ENCODE measurements at places on chromosomes 3 and 15.

- H3K4me3 ChIP-seq, result no peak overlapping the region
- DNase-seq, result no peak
- no peaks in the 10 kb centered on the region for H3K36me3 ChIP-seq
- no peaks in the 10 kb centered on the region for H3K27me3 ChIP-seq
- H3K27ac ChIP-seq, result no peak overlapping the region
- no peaks in the 10 kb centered on the region for H3K4me1 ChIP-seq
Measured at GRCh38 chr3:114827495-114827894, 319.6 kb downstream of the ZBTB20 start.

- no peaks in the 10 kb centered on the region for H3K27me3 ChIP-seq
- H3K36me3 ChIP-seq, result peaks cover 11% of the 10 kb centered on the region
Measured at GRCh38 chr3:140953028-140953960, 11.7 kb downstream of the SLC25A36 start.

GRCh38 chr15:56772868-56773639, 39.7 kb upstream of the ZNF280D start:
- no peak for DNase-seq
- no peak overlapping the region for H3K4me3 ChIP-seq
- no peaks in the 10 kb centered on the region for H3K27me3 ChIP-seq
- no peaks in the 10 kb centered on the region for H3K36me3 ChIP-seq
- no peaks in the 10 kb centered on the region for H3K4me1 ChIP-seq

DNA sequence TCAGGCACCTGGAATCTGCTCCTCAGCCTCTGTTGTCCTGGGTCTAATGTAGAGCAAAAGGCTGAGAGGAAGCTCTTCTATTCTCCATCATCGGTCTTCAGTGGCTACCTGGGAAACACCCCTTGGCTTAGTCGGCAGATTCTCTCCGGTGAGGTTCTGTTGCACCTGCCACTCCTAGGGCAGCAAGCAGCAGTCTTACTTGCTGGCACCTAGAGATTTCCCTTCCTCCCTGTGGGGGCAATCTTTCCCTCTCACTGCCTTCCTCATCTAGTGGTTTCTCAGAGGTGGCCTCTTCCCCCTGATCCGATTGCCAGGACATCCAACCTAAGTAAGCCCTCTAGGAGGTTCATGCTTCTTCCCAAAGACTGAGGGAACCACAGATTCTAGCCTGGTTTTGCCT, 60.8 kb downstream of the PLS1 start:
- H3K27me3 ChIP-seq, result no peaks in the 10 kb centered on the region
- no peak overlapping the region for H3K4me3 ChIP-seq
- no peaks in the 10 kb centered on the region for H3K36me3 ChIP-seq

- H3K4me1 ChIP-seq, result no peaks in the 10 kb centered on the region
- H3K4me3 ChIP-seq, result no peak overlapping the region
- DNase-seq, result no peak
- peaks cover 2% of the 10 kb centered on the region for H3K36me3 ChIP-seq
- no peaks in the 10 kb centered on the region for H3K27me3 ChIP-seq
Measured at GRCh38 chr3:178996399-178996798, 75.2 kb downstream of the ZMAT3 start.

GRCh38 chr3:127484601-127485388, 105.7 kb downstream of the TPRA1 start:
- H3K27me3 ChIP-seq, result no peaks in the 10 kb centered on the region
- no peaks in the 10 kb centered on the region for H3K4me1 ChIP-seq
- DNase-seq, result peak; percentile 47
- H3K27ac ChIP-seq, result no peak overlapping the region

DNA sequence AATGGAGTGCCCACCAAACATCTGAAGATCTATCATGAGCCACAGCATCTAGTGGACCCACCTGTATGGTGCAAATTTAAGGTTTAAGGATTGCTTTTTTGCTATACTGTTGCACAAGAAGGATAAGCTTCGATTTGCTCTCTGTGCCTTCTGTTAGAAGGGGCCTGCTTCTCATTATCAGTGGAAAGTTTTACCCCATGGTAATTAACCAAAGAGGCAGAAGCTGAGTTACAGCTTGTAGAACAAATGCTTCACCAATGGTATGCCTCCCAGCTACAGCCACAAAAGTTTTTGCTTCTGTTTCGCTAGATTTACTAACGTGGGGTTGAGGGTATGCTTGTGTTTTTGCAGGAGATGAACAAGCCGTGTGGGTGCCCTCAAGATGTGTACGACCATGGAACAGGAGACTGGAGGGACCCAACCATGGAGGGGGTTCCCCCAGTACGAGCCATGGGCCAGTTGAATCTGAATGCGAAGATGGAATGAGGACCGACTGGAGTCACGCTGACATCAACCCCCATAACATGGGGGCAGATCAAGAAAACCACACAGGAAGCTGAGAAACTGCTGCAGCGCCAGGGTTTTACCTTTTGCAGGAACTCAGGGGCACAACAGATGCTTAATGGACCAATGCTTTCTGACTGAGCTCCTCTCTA, 43.5 kb downstream of the ACAD9 start:
- no peak overlapping the region for H3K27ac ChIP-seq
- no peak for DNase-seq
- H3K36me3 ChIP-seq, result no peaks in the 10 kb centered on the region
- H3K4me1 ChIP-seq, result no peaks in the 10 kb centered on the region
- H3K4me3 ChIP-seq, result no peak overlapping the region
- no peaks in the 10 kb centered on the region for H3K27me3 ChIP-seq

GRCh38 chr3:17057321-17057720, 172.6 kb downstream of the PLCL2 start:
- no peaks in the 10 kb centered on the region for H3K36me3 ChIP-seq
- no peaks in the 10 kb centered on the region for H3K27me3 ChIP-seq
- no peak overlapping the region for H3K27ac ChIP-seq
- H3K4me3 ChIP-seq, result no peak overlapping the region

DNA sequence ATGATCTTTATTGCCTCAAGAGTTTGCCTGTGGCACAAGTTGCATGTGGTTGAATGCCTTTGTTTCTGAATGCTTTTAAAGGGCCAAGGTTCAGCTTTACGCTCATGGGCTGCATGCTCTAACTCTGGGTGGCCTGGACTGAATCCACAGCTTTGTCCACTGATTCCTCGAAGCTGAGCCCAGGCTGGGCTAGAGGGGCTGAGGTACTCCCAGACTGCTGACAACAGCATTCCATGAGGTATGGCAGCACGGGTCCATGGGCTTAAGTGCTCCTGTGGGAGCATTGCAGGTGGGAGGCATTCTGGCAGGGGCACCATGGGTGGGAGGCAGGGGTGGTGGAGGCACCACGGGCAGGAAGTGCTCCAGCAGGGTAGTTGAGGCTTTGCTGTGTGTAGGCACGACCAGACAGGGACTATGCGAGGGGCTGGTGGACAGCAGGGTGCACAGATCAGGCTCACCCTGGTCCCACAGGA, 61.6 kb downstream of the GLCE start:
- H3K4me3 ChIP-seq, result no peak overlapping the region
- H3K36me3 ChIP-seq, result no peaks in the 10 kb centered on the region
- no peak for DNase-seq
- no peaks in the 10 kb centered on the region for H3K27me3 ChIP-seq
- H3K27ac ChIP-seq, result no peak overlapping the region

GRCh38 chr15:72285402-72285801, 13.0 kb upstream of the PARP6 start:
- no peaks in the 10 kb centered on the region for H3K27me3 ChIP-seq
- H3K4me3 ChIP-seq, result no peak overlapping the region
- H3K36me3 ChIP-seq, result no peaks in the 10 kb centered on the region
- H3K27ac ChIP-seq, result no peak overlapping the region

GRCh38 chr15:45205192-45205591, 17.4 kb upstream of the SHF start:
- no peak overlapping the region for H3K4me3 ChIP-seq
- no peaks in the 10 kb centered on the region for H3K36me3 ChIP-seq
- no peaks in the 10 kb centered on the region for H3K27me3 ChIP-seq
- no peaks in the 10 kb centered on the region for H3K4me1 ChIP-seq
- DNase-seq, result no peak

- no peak overlapping the region for H3K4me3 ChIP-seq
- H3K27ac ChIP-seq, result no peak overlapping the region
- no peaks in the 10 kb centered on the region for H3K4me1 ChIP-seq
- no peak for DNase-seq
- no peaks in the 10 kb centered on the region for H3K36me3 ChIP-seq
- no peaks in the 10 kb centered on the region for H3K27me3 ChIP-seq
Measured at GRCh38 chr3:178304758-178305467, 231.3 kb upstream of the KCNMB2 start.

DNA sequence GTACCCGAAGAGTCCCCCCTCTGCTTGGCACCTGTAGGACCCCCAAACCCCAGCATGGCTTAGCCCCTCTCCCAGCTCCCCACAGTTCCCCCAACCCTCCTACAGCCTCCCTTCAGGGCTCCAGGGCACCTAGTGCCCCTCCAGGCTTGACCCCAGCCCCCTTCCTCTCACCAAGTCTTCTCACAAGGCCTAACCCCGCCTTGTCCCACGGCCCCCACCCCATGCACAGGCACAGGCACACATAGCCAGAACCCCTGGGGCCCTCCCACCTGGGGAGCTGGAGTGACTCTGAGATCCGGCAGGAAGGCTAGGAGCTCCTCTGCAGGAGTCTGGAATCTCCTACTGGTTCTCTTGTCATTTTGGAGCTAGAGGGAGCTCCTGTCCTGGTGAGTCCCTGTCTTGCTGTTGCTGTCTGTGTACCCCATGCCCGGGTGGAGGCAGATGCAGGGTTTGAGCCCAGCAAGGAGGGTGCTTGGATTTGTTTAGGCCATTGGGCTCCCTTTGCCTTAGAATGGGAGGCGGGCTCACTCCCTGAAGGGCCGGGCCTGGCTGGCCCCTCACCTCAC, 39.6 kb downstream of the KLF13 start:
- H3K4me3 ChIP-seq, result peak overlapping the region; percentile 18
- no peaks in the 10 kb centered on the region for H3K27me3 ChIP-seq
- no peak for DNase-seq
- peak overlapping the region; percentile 79 for H3K27ac ChIP-seq

- H3K27me3 ChIP-seq, result no peaks in the 10 kb centered on the region
- H3K4me1 ChIP-seq, result no peaks in the 10 kb centered on the region
- no peak for DNase-seq
- H3K36me3 ChIP-seq, result no peaks in the 10 kb centered on the region
Measured at GRCh38 chr15:27646531-27646930, 452.6 kb downstream of the OCA2 start.

- peaks cover 14% of the 10 kb centered on the region for H3K4me1 ChIP-seq
- H3K4me3 ChIP-seq, result no peak overlapping the region
- DNase-seq, result no peak
- H3K27me3 ChIP-seq, result no peaks in the 10 kb centered on the region
- no peak overlapping the region for H3K27ac ChIP-seq
- H3K36me3 ChIP-seq, result no peaks in the 10 kb centered on the region
Measured at GRCh38 chr3:11698326-11699082, 54.8 kb upstream of the VGLL4 start.

GRCh38 chr3:9955067-9955502, 2.9 kb upstream of the PRRT3 start:
- H3K4me1 ChIP-seq, result peaks cover 9% of the 10 kb centered on the region
- H3K27me3 ChIP-seq, result no peaks in the 10 kb centered on the region
- H3K27ac ChIP-seq, result no peak overlapping the region
- DNase-seq, result no peak
- no peak overlapping the region for H3K4me3 ChIP-seq
- peaks cover 5% of the 10 kb centered on the region for H3K36me3 ChIP-seq

- H3K4me1 ChIP-seq, result no peaks in the 10 kb centered on the region
- no peak for DNase-seq
- H3K27me3 ChIP-seq, result no peaks in the 10 kb centered on the region
- no peak overlapping the region for H3K4me3 ChIP-seq
- no peaks in the 10 kb centered on the region for H3K36me3 ChIP-seq
- H3K27ac ChIP-seq, result no peak overlapping the region
Measured at GRCh38 chr15:82018201-82018600, 27.6 kb downstream of the MEX3B start.

DNA sequence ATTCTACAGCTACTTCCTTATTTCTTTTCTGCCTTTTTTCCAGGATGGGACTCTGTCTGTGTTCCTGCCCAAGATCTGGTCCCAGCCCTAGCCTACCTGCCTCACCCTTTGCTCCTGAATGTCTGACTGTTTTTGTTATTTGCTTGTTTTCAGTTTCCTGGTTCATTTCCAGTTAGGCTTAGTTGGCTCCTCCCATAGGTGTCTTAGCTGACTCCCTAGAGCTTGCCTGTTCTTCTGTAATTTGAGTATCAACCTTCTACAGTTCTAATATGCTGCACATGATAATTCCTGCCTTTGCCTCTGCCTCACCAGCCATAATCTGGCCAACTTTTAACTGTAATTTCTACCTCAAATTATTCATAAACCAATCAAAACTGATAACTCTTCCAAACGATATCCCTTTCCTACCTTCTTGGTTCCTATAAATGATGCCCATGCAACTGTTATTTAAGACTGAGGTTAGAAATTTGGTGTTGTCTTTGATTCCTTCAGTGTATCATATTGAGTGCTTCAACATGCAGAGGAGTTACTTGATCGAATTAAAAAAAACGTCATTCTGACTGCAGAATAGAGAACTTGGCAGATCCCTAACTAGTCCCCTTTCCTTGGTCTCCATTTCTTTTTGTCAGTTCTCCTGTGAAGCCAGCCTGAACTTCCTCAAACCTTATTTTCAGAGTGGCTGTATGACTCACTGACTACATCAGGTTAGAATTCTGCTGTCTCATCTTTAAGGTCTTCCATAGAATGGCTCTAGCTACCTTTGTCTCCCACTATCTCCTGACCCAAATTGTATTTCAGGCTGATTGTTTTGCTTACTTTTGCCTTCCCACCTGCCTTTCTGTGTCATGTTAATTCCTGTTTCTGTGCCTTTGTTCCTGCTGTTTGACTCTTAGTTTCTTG, 8.4 kb downstream of the GOLM2 start:
- no peak overlapping the region for H3K4me3 ChIP-seq
- no peak overlapping the region for H3K27ac ChIP-seq
- H3K36me3 ChIP-seq, result no peaks in the 10 kb centered on the region
- DNase-seq, result no peak

DNA sequence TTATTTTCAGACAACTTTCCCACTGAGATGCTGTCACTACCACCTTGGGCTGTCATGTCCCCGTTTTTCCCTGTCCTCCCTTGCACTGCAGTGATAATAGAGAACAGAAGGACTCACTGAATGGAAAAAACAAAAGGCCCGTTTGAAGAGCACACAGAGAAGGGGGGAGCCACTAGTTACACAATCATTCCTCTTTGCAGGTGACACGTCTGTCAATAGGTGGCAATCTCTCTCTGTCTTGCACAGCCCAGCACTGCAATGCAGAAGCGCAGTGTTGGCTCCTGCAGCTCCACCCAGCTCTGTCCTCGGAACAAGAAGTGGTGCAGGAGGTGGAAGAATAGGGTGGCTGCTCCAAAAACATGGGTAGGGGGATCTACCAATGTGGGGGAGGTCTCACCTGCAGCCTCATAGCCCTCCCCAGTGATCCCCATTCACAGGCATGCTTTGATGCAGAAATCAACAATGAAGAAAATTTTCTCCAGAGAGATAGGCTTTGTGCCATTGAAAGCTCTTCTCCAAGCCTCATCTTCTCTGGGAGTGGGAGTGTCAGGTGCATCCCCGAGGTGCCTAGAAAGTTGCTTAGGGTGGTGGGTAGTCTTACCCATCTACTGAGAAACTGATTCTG, 31.8 kb downstream of the FSTL1 start:
- DNase-seq, result peak; percentile 58
- H3K27ac ChIP-seq, result peak overlapping the region; percentile 77
- H3K27me3 ChIP-seq, result no peaks in the 10 kb centered on the region
- peaks cover 12% of the 10 kb centered on the region for H3K36me3 ChIP-seq
- H3K4me1 ChIP-seq, result peaks cover 68% of the 10 kb centered on the region
- no peak overlapping the region for H3K4me3 ChIP-seq

- H3K36me3 ChIP-seq, result no peaks in the 10 kb centered on the region
- DNase-seq, result no peak
- no peaks in the 10 kb centered on the region for H3K4me1 ChIP-seq
- H3K27me3 ChIP-seq, result no peaks in the 10 kb centered on the region
- no peak overlapping the region for H3K4me3 ChIP-seq
Measured at GRCh38 chr3:164467007-164467406, 611.3 kb downstream of the SI start.

Data from ascending aorta (tissue), 2 donors.